ENCODE measurements at places on chromosomes 4 and X. TPM values are rescaled to one million over a fixed set of nuclear protein-coding genes. Genes with fewer than 3 reads are reported as not detected.

The EPGN gene
- not detected for total RNA-seq

The LEF1 gene
- 67.2 TPM for total RNA-seq

The TSPAN6 gene
- total RNA-seq = 86.9 TPM

The SAGE1 gene
- total RNA-seq = not detected

The SULT1E1 gene
- not detected for total RNA-seq

The KIAA1210 gene
- not detected for total RNA-seq
